ENCODE measurements at places on chromosomes 4 and X.

DNA sequence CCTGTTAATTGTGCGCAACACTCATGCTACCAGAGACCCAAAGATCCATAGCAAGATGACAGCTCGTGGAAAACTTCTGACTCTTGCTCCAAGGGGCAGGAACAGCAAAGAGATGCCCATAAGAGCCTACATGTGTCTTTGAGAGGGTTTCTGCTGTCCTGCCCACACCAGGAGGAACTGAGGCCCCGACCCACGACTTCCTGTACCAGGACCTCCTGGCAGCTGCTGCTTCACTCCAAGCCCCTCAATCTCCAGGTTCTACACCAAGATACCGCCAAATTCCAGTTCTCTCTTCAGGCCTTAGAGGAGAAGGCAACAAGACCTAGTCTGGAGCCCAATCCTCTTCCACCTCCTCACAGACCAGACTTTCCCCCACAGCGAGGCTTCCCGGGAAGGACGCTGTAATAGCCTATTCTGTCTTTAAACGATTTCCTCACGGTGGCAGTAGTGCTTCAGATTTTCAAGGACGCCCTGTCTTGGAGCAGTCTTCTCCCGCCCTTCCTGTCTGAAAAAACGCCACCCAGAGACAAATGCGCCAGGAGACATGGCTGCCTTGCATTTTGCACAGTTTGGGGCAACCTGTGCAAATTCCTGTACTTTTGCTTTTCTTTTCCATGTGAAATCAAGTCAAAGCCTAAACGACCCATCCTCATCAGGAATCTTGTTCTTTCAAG is 230.2 kb upstream of the STK26 start:
- no peak for DNase-seq

GRCh38 chr4:94439606-94440005 is 12.1 kb upstream of the PDLIM5 start:
- no peak for DNase-seq

DNA sequence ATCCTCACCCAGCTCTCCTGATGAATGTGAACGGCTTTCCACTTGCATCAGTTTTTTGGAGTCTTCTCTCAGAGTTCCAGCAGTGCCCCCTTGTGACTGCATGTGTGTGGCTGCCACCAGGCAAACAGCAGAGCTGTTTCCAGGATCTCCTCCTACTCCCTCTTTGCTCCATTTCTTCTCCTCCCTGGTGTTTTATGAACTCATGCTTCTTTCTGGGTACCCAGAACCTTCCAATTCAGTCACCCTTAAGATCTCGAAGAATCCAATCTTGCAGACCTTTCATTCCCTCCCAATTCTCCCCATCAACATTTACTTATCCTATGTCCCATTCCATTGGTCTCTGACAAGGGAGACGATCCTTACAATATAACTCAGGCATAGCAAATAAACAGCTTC is 6.8 kb upstream of the TCEANC start:
- peak; percentile 51 for DNase-seq

DNA sequence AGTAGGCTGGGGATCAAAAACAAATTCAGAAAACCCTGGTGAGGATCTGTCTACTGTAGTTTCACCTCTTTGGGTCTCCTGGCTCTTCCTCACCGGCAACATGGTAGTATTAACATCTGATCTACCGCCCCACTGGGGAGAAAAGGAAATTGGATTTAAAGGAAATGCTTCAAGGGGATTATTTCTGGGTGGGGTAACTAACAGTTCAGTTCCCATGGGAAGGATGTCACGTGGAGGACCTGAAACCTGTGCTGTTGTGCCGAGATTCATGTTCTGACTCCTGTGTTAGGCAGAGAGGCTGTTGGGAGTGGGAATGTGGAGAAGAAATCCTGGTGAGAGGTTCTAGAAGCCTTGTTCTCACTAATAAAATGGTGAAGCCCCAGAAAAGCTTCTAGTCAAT is 254.4 kb downstream of the BCOR start:
- DNase-seq = no peak

- no peak for DNase-seq
These were observed 88.1 kb downstream of the FSTL5 start for GRCh38 chr4:162075726-162076125.

DNA sequence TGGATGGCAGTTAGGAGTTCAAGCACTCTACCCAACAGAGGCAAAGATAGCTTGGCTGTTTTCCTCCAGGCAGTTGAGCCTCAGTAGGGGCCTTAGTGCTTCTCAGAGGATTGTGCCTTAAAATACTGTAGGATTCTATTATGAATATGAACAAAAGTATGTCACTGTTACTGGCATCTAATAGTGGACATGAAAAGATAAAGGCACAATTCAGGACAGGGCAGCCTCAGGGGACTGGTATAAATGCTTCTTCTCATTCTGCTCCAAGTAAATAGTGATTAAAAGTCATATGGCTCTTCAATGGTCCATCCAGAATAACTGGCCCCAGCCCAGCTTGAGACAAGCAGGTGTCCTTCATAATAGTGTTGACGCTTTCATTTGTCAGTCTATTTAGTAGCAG is 17.7 kb downstream of the COL4A6 start:
- DNase-seq = no peak

- DNase-seq = no peak
These were observed 12.8 kb downstream of the SUPT20HL2 start for GRCh38 chrX:24301060-24301459.

DNA sequence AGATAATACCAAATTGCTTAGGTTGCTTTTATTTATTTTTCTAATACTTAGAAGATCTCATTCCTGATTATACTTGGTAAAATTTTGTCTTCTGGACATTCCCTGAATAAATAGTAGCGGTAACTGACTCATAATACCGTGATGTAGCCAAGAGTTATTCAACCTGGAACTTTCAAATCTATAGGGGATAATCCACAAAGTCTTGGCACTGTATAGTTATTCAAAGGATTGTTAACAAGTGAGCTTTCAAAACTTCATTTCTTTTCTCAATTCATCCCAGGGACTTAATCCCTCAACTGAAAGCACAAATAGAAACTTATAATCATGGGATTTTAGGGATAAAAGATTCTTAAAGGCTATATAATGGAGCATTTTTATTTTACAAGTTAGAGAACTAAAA is 1383.3 kb downstream of the FAM133A start:
- no peak for DNase-seq

GRCh38 chr4:58064653-58065052 is 954.5 kb upstream of the IGFBP7 start:
- no peak for DNase-seq

DNA sequence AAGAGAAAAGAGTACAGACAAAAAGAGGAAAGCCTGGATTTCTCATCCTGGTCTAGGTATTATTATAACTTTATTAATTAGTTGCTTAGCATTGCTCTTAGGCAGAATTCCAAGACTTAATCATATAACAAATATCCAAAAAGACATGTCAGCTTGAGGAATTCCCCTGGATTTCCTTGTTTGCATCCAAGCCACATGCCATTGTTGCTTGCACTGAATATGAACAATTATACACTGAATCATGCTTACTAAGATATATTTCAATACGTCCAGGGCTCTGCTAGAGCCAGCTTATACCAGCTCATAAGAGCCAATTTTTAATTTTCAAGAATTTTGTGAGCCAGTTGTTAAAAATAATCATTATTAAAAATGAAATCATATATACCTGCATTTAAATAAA is 5.5 kb upstream of the TLR10 start:
- no peak for DNase-seq

GRCh38 chr4:101500742-101501141 is 153.4 kb upstream of the PPP3CA start:
- DNase-seq = no peak

DNA sequence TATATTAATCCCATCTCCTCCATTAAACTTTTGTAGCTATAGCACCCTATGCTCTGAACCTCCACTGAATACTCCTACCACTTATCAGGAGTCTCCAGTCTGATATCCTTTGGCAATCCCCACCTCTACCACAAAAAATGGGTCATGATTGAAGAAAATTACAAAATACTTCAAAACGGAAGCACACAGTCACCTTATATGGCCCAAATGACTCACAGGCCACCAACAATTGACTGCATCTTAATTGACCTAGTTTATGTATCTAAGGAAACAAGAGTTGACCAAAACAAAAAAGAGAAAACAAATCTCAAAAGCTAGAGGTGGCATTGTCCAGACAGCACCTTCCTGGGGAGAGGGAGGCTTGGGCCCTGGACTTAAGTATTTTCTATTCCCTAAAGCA is 120.0 kb upstream of the DIAPH2 start:
- no peak for DNase-seq

- no peak for DNase-seq
These were observed 667.5 kb downstream of the GRXCR1 start for GRCh38 chr4:43560047-43560446.

- no peak for DNase-seq
These were observed 1.1 kb downstream of the DOCK11 start for GRCh38 chrX:118496763-118497079.

DNA sequence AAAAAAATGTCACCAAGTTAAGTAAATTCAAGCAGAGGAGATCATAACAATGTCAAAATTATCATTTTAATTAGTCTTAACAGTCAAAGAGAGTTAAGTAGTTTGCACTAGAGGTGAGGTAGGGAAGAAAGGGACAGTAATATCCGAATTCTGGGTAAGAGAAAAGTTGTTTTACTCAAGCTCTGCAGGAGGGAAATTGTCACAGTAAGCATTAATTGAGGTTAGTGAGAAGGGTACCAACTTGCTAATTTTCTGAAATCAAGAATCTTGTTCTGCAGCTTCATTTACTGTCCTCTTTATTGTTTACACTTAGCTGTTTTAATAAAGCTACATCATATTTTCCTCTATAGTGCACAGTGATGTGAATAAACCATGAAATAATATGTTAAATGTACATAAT is 11.0 kb downstream of the DGKK start:
- no peak for DNase-seq

DNA sequence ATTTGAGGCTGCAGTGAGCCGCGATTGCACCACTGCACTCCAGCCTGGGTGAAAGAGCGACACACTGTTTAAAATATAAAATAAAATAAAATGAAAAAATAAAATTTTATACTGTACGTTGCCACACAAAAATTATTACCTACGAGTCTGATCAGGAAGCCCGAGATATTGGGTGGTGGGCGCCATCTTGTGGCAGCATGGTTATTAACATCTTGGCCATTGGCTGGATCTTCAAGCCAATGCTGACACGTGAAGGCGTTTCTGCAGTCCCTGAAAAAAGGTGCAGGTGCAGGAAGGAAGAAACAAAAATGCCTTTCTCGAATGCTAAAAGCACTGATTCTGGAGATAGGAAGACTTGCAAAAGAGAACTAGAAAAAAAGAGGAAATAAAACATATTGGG is 4.9 kb upstream of the TLR8 start:
- DNase-seq = peak; percentile 61

DNA sequence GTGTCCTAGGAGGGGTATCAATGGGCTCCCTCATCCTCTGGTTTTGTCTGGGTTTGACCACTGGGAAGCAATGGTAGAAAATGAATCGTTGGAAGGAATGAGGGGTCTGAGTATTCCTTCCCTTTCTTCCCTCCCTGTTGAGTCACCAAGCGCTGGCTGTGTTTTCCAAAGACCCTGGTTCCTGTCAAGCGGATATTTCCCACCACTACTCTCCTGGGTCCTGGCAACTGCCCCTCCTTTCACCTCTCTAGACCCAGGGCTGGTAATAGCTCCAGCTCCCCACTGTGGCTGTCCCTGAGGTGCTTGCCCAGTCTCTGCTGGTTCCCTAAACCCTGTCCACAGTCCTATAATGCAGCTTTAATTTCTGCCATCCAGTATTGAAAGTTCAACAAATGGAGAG is 22.2 kb downstream of the SMIM43 start:
- DNase-seq = no peak

DNA sequence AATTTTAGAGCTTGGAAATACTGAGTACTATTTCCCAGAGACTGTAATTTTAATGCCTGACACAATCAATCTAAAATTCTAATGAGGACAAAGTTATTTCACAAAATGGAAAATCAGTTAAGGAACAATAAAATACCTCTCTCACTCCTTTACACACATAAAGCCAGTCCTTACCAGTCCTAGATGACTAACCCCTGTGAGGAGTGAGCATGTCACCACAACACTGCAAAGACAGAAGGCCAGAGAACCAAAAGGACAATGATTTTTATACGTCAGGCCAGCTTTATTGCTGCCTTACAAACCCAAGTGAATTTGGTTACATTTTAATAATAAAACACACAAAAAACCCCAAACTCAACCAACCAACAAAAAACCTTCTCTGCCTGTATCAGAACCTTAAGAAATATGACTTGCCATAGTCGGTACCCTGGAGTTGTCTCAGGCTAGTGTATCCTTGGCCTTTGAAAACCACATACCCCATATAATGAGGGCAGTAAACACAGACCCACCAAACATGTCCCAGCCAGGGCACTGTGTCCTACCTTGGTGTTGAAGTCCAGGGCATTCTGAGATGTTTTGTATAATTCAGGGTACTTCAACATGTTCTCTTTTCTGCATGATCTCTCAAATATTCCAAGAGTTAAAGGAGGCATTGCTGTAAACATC is 57.6 kb downstream of the SHISA3 start:
- no peak for DNase-seq

GRCh38 chr4:34193451-34194154 is 2050.7 kb downstream of the ARAP2 start:
- DNase-seq = no peak

DNA sequence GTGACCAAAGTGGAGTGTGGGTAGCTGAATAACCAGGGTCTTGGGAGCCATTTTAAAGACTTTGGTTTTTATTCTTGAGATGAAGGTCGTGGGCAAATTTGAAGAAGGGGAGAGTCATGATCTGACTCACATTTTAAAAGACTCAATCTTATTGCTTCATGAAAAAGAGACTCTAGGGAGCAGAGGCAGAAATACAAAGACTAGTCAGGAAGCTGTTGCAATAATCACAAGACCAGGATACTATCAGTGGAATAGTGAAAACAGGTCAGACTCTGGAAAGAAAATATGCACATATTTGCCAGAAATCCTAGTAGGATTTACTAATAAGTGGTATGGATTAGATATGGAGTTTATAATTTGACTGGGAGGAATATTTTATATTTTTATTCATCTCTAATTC is 448.4 kb downstream of the RAPGEF2 start:
- no peak for DNase-seq

DNA sequence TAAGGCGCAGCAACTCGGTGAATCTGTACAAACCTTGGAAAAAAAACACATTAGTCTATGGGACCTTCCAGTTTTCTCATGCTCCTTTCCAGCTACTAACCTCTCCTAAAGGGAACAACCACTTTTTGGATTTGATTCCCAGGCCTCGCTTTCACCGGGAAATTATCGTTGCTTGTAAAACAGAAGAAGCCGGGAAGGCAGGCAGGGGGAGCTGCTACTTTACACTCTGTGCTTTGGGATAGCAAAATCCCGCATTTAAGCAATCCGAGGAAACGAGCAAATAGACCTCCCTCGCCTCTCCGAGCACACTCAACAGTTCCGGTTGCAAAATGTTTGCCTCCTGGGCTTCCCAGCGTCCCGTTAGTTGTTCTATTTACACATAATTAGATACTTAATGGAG is 1.2 kb downstream of the CD38 start:
- no peak for DNase-seq

DNA sequence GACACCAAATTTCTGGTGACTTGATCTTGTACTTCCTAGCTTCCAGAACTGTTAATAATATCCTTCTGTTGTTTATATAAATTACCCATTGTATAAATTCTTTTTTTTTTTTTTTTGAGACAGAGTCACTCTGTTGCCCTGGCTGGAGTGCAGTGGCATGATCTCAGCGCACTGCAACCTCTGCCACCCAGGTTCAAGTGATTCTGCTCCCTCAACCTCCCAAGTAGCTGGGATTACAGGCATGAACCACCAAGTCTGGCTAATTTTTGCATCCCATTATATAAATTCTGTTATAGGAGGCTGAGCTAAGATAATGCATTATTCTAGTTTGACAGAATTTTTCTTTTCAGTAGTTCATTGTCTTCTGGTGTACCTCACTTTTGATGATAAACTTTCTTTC is 157.0 kb upstream of the DDIT4L start:
- DNase-seq = no peak

Measured in CD4-positive, alpha-beta T cell (primary cell).